ENCODE measurements at places on chromosomes 4 and X.

- no peak for DNase-seq
Measured at GRCh38 chr4:76365636-76366035, 55.3 kb downstream of the CCDC158 start.

GRCh38 chrX:16113978-16114565, 9.3 kb upstream of the GRPR start:
- DNase-seq: no peak

- no peak for DNase-seq
Measured at GRCh38 chr4:181465826-181466225, 777.4 kb upstream of the TENM3 start.

GRCh38 chrX:17098516-17099247, 152.2 kb downstream of the REPS2 start:
- no peak for DNase-seq

Data from activated T-helper 1 cell treated with Interleukin-2 at 50 U/mL for 16 hours (primary cell).